ENCODE measurements at places on chromosomes 16 and 17.

GRCh38 chr17:4892499-4893221 is 6.7 kb upstream of the C17orf107 start:
- DNase-seq: no peak

DNA sequence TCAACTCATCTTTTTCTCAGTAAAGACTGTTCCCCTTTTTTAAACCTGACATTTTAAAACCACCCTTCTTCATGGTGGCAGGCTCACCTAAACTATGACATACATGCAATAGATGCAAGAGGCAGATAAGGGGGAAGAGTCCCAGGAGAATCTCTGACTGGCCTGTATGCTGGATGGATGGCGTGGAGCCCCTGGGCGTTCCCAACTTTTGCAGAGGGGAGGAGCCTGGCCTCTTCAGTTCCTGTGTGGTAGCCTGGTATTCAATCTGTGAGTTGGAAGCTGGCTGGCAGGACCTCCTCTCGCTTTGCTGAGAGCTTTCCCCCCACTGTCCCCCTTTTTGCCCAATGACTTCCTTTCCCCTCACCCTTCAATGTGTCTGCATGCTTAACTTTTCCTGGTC is 217.6 kb upstream of the CA10 start:
- DNase-seq: no peak

DNA sequence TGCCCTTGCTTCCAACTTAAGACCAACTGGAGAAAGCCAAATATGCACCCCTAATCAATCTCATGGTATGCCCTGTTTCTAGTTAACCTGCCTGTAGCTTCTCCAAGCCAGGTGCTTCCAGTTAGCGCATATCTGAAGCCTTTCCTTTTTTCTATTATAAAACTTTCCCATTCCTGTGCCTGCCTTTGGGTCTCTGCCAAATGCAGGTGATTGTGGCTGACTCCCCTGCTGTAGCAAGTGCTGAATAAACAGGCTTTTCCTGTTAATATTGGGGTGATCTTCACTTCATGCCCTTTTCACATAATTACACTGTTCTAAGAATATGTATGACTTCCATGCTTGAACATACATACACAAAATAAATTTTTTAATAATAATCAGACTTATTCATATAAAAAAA is 207.4 kb downstream of the TANC2 start:
- no peak for DNase-seq

- no peak for DNase-seq
Measured at GRCh38 chr17:48722201-48722907, at the start of gene PRAC1. TSS of gene PRAC1 (minus strand) at chr17:48722518. CDS start at chr17:48722392, 126 bp downstream.

GRCh38 chr16:35562471-35562870 is 2103.1 kb downstream of the TP53TG3F start:
- no peak for DNase-seq

DNA sequence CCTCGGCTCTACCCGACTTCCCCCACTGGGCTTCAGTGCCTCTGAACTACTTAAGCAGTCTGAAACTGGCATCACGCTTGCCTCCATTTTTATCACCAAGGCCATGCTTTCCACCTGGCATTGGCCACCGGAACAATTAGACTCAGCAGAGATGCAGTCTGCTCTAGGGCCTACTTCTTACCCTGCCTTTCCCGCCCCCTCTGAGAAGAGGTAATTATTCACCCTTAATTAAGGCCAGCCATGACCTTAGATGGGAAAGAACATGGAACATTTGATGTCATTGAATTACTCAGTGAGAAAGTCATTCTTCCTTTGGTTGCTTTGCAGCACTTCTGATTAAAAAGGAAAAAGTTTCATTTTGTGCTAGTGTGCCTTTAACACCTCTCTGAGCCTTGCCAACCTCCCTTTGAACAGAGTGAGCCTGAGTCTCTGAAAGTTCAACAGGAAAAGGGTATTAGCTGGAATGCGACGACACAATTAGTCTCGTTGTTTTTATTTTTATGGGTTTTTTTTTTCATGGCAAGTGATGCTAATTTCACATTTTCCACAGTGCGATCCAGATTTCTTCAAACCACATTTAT is 60.9 kb upstream of the TNRC6A start:
- no peak for DNase-seq

DNA sequence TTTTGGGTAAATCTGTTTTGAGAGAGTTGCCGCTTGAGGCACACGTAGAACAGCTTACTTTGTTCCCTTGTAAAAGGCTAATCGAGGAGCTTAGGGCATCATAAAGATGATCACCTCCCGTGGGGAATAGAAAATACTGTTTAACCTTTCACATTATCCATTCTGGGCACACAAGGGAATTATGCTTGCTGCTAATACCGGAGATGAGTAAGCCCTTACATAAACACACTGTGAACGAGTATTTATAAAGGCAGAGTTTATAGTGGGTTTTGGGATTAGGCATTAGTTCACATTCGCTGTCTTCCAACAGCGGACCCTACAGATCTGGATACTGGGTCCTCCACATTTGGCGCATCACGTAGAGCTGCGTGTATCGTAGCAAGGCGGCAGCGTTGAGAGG is 51.2 kb upstream of the CNTNAP4 start:
- no peak for DNase-seq

GRCh38 chr17:7440834-7441195 is 1.5 kb downstream of the FGF11 start:
- no peak for DNase-seq

GRCh38 chr17:50672831-50673551 is 34.7 kb downstream of the ANKRD40 start:
- no peak for DNase-seq

DNA sequence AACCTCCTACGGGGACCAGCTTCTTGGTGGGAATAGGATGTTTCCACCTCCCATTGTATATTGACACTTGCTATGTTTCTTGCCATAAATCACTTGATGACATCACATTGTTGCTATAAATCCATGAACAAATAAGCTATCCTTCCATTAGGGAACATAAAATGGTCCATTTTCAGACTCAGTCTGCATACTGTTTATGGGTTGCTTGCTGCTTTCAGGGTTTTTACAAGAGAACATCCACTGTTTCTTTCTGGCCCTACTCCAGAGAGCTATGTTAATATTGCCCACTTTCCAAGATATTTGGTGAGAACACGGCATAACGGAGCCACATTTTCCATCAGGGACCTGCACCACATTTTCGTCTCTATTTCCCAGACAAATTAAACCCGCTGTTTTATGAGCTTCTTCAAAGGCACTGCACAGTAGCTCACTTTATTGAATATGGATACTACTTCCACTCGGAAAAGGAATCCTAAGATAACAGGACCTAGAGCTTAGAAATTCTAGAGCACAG is 800.2 kb downstream of the KCNJ2 start:
- no peak for DNase-seq

- no peak for DNase-seq
Measured at GRCh38 chr17:410543-411401, 58.2 kb upstream of the RPH3AL start.

DNA sequence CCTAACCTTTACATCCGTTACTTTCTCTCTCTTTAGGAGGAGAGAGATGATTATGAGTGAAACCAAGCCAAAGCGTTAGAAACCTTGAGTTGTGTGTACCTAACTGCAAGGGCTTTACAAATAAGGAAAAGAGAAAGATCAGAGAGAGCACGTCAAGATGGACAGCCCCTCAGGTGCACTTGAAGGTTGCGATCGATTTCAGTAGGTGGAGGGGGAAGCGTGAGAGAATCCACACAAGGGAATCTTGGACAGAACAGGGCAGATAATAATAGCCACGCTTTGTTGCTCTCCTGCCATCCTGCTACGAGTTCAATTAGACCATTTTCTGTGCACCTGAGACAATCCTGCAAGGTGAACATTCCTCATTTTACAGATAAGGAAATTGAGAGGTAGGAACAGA is 78.4 kb downstream of the VAT1L start:
- DNase-seq: no peak

DNA sequence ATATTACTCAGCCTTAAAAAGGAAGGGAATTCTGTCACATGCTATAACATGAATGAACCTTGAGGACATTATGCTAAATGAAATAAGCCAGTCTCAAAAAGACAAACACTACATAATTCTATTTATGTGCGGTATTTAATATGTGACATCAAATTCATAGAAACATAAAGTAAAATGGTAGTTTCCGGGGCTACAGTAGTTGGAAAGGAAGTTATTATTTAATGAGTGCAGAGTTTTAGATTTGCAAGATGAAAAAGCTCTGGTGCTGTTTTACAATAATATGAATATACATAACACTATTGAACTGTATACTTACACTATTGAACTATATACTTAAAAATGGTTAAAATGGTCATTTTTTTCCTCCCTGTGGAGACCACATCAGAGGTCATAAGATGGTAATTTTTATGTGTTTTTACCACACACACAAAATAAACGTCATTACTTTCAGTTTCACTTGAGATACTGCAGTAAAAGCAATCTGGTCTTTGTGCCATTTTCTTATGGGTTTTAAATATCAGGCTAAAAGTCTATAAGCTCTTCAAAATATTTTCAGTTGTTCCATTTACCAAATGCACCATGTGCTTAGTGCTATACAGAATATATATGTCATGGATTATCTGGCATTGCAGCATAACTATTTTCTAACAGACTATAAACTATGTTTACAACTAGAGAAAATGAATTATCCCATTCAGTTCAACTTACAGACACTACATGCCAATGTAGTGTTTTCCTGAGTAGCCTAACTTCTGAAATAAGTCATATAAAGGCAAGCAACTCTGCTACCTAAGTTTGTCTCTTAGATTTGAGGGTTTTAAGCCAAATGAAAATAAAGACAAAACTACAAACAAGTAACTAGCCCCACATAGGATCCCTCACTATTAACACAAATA is 90.9 kb downstream of the SPAG9 start:
- DNase-seq: no peak

Data from CMK (cell line).